ENCODE measurements at places on chromosomes 3 and 15.
A peak's percentile ranks its signal among the peaks of the same experiment; 100 is the strongest.

DNA sequence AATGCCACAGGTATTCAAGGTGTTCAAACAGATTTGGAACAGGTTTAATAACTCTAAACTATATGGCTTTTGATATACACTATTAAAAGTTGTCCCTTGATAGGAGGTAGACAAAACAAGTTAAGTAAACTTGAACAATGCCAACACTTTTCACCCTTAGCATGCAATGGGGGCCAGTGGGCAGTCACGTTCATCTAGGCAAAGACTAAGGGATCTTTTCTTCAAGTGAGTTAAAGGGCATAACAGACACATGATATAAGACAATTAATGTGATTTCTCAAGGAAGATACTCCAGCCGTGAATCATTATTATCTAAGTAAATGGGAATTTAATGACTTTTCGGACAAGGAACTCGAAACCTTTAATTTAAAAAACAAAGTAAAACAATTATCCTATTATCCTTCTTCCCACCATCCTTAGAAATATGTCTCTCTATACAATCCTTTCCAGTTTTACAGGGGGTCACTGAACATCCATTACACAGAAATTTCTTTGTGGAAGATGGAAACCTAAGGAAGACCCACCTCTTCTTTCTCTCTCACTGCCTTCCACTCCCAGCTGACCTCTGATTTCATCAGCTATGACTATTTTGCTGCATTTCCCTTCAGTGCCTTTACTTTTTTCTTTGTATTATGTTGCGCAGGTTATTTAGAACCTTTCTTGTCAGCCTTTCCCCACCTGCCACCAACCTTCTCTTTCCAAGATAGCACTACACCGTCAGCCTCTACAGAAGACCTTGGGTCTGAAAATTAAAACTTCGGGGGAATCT, 1.5 kb downstream of the CLDN1 start:
- DNase-seq: no peak

DNA sequence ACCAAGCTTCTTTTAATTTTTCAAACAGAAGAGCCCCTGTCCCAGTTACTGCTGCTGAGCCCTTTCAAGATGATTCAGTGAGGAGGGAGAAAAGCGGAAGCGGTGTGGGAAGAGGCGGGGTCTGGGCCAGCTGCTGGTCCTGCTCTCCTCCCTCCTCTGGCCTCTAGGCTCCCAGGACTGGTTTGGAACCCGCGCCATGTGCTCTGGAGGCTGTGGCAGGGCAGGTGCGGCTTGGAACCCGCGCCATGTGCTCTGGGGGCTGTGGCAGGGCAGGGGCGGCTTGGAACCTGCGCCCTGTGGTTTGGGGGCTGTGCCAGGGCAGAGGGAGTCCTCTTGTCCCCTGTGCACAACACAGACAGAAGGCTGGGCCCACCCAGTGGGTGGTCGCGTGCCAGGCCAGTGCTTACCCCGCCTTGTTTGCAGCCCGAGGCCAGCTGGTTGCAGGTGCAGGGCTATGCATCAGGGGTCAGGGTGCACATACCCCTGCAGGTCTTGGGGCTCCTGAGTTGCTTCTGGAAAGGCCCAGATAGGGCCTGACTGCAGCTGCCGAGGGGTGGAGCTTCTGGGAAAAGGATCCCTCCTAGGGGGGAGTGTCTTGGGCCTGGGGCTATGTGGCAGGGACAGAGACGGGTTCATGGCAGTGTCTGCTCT, 12.2 kb downstream of the ALG1L2 start:
- DNase-seq: peak; percentile 49

DNA sequence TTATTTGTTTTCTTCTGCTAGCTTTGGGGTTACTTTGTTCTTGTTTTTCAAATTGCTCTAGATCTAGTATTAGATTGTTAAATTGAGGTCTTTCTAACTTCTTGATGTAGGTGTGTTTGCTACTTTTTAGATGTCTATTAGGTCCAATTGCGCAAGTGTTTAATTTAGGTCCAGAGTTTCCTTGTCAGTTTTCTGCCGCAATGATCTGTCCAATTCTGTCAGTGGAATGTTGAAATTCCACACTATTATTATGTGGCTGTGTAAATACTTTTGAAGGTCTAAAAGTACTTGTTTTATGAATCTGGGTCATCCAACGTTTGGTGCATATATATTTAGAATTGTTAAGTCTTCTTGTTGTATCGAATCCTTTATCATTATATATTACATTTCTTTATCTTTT, 324.4 kb upstream of the SGO1 start:
- no peak for DNase-seq

GRCh38 chr3:100114413-100115030, at the start of gene FILIP1L:
Gene FILIP1L (minus strand): TSS chr3:100114501.
- DNase-seq: no peak

GRCh38 chr15:96335411-96336024, 5.0 kb downstream of the NR2F2 start:
- DNase-seq: no peak

DNA sequence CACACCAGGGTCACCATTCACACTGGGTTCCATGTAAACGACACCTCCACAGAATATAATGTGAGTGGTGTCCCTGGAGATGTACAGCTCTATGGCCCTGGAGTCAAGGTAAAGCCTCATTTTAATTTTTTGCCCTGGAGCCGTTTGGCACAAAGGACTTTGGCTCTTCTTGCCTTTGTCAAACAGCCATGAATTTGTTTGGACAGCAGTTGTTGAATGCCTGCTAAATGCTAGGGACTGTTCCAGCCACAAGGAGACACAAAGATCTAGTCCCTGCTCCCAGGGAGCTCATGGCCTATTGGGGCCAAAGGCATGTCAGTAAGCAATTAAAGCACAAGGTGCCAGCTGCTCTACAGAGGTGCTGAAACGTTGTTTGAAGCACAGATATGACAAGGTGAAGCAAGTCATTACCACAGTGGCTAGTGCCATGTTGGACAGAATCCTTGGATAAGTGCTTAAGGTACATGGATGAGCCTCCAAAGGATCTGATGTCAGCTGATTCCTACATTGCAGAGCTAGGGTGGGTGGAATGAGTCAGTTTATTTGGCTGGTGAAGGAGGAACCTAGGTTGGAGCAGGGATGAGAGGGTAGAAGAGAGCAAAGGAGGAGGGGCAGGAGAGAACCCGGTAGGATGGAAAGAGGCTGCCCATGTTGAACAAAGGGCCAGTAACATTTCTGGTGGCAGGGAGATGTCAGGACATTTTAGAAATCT, 171.9 kb upstream of the CTDSPL start:
- no peak for DNase-seq

DNA sequence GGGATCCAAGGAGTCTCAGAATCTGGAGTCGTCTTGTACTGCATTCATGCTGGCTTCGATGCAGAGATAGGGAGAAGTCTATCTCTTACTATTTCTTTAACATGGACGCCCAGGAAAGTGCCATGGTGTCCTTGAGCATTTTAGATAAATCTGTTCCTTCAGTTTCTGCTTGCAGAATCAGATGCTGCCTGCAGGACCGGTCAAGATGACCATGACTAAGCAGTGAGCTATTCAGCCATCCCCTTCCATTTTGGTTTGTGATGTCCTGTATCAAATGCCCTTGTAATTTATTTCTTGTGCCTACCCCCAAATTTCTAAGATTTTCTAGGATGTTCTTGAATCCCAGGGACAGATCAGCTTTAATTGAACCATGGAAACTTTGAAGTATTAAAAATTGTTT, 139.4 kb upstream of the TP63 start:
- no peak for DNase-seq

DNA sequence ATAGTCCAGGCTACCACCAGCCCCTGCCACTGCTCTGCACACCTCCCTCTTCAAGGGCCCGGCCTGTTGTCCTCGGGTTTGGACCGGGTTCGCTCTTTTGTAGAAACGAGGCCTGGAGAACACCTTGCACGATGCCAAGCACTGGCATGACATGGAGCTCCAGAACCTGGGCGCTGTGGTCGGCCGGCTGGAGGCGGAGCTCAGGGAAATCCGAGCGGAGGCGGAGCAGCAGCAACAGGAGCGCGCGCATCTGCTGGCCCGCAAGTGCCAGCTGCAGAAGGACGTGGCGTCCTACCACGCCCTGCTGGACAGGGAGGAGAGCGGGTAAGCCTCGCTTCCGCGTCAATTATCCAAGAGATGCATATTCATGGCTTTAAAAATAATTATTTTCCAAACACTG, 72.4 kb downstream of the BFSP2 start:
- peak; percentile 30 for DNase-seq

DNA sequence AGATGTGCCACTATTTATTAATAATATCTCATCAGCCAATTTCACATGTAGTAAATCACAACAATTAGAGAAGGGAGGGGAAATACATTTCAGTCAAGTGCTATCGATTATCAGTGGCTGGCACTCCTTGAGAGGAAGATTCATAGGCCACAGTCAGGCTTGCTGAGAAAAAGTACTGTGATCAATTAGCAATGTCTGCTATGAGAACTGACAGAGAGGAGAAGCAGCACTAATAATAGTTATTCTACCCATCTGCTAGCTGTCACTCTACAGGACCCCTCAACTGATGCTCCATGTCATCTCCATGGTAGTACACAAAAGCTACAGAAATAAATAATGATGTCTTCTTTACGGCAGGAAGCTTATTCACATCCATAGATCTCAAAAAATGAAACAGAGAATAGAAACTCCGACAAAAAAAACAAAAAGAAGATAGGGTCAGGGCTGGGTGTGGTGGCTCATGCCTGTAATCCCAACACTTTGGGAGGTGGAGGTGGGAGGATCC, 351.3 kb downstream of the FOXP1 start:
- DNase-seq: no peak

DNA sequence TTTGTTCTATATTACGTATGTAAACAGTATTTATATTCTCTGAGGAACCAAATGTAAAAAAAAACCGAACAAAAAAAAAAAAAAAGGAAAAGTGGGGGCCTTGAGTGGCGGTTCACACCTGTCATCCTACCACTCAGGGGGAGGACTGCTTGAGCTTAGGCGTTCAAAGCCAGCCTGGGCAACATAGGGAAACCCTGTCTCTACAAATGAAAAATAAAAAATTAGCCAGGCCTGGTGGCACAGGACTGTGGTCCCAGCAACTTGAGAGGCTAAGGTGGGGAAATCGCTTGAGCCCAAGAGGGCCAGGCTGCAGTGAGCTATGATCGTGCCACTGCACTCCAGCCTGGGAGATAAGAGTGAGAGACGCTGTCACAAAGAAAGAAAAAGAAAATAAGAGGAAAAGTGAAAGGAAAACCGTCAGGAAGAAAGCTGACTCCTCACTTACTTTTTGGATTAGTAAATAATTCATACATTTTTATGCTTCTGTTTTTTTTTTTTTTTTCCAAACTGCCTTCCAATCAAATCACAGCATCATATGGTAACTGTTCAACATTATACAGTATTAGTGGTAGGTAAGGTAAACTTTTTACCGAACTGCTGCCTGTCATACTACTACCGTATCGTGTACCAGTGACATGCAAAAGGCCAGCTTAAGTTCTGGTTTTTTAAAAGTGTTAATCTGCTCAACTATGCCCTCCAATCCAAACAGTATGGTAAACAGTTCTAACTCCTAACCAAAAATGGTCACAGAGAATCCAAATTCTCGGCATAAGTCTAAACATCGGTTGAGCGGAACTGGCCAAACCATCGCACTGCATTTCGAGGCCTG, 1.2 kb downstream of the PHC3 start:
- DNase-seq: peak; percentile 26

DNA sequence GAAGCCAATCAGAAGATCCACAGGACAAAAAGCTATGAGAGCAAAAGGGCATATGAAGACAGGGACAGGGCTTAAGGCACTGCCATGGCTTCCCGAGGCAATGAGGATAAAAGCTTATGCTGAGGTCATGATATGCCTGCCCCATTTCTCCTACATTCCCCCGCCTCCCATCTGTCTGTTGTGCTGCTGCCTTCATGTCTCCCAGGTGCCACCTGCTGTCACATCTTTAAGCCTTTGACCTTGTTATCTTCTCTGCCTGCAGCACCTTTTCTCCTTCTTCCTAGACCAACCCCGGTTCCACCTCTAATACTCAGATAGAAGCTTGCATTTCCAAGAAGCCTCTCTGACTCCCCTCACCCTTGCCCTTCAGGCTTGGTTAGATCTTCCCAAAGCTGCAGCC, 213.8 kb downstream of the ARRDC4 start:
- peak; percentile 79 for DNase-seq

DNA sequence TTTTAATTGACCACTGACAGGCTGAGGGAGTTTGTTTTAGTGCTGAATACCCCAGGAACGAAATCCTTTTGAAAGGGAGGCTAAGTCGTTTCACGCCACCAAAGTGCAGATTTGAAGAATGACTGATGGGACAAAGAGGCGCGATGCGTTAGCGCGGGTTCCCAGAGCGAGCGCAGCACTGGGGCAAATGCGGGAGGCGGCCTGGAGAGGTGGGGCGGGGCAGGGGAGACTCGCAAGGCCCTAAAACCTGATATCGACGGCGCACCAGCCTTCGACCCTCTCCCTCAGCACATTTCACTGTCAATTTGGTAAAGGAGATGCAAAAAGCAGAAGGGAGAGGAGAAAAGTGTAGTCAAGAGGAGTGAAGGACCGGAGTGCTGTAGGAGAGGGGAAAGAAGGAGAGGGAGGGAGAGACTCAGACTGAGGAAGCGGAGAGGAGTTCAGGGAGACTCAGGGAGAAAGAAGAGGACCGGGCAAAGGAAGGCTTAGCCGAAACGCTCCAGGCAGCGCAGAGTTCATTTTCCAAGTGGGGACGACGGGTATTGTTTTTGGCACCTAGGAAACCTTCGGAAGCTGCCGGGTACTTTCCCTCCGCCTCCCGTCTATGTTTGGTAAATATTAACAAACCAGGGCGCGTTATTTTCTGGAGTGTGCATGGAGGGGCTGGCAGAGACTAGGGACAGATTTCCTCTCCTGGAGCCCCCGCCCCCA, 3.8 kb upstream of the FOXB1 start:
- DNase-seq: peak; percentile 72

- DNase-seq: no peak
Measured at GRCh38 chr3:169811631-169812331, 889 bp upstream of the LRRIQ4 start.

- no peak for DNase-seq
Measured at GRCh38 chr3:105254154-105254553, 112.6 kb upstream of the ALCAM start.

GRCh38 chr15:101600035-101600434, 52.1 kb downstream of the TM2D3 start:
- peak; percentile 12 for DNase-seq

- peak; percentile 52 for DNase-seq
Measured at GRCh38 chr15:69531665-69532027, 79.0 kb downstream of the RPLP1 start.

DNA sequence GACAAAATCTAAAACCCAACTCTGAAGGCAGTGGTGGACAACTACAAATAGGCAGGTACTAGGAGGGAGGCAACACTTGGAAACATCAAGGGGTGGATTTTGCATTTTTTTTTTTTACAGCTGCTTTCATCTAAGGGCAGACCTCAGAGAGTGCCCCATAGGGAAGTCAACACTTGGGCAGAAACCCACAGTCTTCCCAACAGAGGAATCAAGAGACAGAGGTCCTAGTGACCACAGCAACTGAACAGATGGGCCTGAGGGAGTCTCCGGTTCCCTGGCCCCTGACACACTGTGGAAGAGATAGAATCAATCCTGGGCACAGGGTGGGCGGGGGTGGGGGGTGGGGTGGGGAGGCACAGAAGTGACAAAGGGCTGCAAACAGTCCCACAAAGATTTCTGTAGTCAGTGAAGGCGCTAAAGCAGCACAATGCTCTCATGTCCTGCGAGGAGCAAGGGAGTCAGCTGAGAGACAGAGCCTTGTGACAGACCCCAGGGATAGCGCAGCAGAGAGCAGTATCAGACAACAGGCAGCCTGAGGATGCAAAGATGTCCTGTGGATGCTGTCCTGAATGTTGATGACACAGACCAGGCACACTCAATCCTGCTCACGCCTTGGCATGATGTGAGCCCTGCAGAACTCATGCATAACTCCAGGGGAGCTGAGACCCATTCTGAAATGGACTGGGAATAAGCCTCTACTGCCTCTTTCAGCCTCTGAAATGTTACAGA, 6.9 kb upstream of the RFTN1 start:
- DNase-seq: peak; percentile 5

All from mesendoderm (in vitro differentiated cells).